ENCODE measurements at places on chromosomes 6 and 20.

GRCh38 chr6:112485827-112486212 is 138.7 kb downstream of the RFPL4B start:
- DNase-seq: no peak

GRCh38 chr20:1509237-1509636 is 18.0 kb upstream of the SIRPB2 start:
- no peak for DNase-seq

DNA sequence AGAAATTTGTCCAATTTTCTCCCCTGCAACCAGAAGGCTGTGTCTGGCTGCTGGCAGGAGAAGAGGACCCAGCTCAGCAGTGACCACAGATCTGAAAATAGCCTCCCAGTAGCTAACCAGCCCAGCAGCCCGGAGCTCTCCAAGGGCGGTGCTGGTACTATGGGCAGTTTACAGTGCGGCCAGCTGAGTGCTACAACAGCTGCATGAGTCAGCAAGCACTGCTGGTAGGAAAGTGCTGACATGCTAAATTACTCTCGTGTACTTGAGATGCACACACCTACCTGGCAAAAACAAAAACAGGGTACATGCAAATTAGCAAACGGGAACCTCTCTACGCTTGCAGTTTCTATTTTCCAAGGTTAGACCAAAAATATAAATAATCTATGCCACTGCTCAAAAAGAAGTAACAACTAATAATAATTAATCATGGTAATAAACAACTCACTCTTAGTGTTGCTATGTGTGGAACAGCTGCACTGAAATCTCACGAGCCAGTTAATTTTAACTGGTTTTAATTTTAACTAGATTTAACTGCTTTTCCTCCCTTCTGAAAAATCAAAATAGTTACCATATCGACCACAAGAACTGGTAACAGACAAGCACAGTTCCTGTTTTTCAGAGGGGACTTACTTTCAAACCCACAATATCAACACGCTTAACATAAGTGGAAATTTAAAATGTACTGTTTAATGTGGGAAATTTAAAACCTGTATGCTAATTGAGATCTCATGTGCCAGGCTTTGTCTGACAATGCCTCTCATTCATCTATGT is 10.8 kb downstream of the BACH2 start:
- DNase-seq: no peak

DNA sequence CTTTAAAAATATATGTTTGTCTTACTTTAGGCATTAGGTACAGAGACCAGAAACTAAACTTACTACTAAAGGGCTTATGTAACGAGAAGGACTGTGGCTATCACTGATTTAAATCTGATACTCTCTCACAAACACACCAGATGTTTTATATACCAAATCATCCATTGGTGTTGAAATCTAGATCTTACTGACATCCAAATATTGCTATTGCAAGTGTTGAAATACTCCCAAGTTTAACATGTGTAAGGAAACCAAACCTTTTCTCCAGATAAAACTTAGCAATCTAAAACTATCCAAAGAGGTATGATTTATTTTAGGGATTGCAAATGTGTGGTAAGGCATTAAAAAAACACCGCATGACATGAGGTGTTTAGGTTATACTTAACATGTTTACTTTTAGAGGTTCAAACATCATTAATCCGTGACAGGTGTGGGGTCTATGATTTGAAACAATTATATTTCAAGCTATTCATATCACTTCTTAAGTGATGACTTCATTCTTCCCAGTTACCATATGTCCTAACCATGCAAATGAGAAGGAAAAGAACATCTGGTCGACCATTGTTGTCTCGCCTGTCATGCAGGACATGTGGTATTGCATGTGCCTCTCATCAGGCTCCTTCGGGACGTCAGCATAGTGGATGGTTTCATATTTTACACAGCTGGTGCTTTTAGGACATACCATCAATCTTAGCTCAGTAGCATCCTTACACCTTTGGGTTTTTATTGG is 168.3 kb upstream of the SPACA1 start:
- DNase-seq: no peak

DNA sequence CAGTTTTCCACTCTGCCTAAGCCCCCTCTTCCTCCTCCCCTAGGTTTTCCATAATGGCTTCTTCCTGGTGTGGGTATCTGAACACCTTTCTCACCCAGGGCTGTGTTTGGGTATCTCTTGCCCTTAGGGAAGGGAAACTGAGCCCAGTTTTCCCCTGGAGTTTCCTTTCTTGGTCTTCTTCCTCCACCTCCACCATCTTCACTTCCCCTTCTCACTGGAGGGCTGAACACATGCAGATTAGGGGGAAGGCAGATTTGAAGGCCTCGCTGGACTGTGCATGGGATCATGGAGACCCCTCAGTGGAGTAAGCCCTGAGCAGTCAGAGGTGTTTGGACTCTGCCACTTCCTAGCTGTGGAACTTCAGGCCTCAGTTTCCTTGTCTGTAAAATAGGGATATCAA is 27.8 kb downstream of the FOXP4 start:
- no peak for DNase-seq

GRCh38 chr6:157229132-157229618 is 94.1 kb downstream of the TMEM242 start:
- DNase-seq: no peak

DNA sequence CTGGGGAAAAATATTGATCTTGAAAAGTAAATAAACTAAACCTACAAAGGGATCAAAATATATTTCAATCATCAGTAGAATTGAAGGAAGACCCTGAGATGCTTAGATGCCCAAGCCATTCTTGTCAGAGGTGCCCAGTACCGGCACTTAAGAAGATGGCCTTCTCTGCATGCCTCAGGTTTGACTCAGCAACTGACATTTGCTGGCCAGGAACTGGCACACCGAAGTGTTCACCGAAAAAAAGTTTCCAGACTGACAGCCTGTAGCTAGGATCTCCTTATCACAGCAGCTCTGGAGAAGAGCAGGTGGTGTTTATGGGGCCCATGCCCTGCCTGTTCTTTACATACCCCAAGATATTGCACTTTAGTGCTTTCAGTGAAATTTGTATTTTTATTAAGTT is 203.2 kb downstream of the MOXD1 start:
- DNase-seq: no peak

GRCh38 chr20:18144541-18145099 is 7.0 kb downstream of the KAT14 start:
- DNase-seq: no peak

- no peak for DNase-seq
These were observed 36.5 kb downstream of the TAF11 start for GRCh38 chr6:34851361-34851760.

All from cortex of kidney (tissue), 1 donor.